Stimulated activated CD8-positive, alpha-beta memory T cell treated with anti-CD3 and anti-CD28 coated beads, Interleukin-12 subunit alpha, Interleukin-12 subunit beta, amount 100 ng/mL, for 4 hours (primary cell): ENCODE measurements at places on chromosomes 7 and 10.

DNA sequence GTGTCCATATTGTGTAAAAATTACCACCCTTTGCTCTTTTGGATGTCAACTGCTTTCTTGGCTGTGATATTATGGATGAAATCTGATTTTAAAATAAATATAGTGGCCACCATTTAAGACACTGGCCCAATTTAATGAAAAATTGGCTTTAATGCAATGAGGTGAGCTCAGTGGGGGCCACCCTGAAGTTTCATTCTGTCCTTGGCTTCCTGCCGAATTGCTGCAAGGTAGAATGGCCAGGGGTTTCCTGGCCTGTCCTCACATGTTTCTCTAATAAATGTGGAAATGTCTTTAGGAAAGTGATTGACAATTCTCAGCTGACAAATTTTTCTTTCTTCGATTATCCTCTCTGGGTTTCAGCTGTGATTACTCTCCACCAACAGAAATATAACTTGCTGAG is 36.0 kb downstream of the DYNC1I1 start:
- DNase-seq = no peak

GRCh38 chr10:66929375-66929774 is 3.5 kb downstream of the LRRTM3 start:
- no peak for DNase-seq

GRCh38 chr7:26233902-26234511 is 32.5 kb downstream of the CBX3 start:
- DNase-seq = no peak

- no peak for DNase-seq
Observed at GRCh38 chr7:82961240-82961639, 201.4 kb downstream of the PCLO start.

DNA sequence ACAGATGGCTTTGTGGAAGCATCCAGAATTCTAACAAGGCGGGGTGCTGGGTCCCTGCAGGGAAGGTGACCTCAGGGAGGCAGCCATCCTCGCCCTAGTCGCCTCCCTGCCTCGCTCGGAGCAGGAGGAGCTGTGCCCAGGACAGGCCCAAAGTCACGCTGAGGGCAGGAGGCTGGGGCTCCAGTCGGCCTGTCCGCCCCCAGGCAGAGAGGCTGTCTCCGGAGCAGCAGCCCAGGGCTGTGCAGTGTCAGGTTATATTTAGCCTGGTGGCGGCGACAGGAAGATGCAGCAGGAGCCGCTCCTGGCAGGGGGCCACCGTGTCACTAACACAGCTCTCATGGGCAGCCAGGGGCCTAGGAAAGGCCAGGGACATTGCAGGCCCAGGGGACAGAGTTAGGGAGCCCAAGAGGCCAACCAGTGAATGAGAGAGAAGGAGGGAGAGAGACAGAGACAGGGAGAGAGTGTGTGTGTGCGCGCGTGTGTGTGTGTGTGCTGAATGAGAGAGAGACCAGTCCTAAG is 13.5 kb downstream of the KCNH2 start:
- no peak for DNase-seq

GRCh38 chr10:58512491-58513187 is at the start of gene BICC1:
Gene BICC1, plus strand, starts transcription at chr10:58512872. Its CDS starts 272 bp downstream, at chr10:58513144.
- no peak for DNase-seq

GRCh38 chr7:50690541-50691011 is 92.1 kb downstream of the GRB10 start:
- no peak for DNase-seq

GRCh38 chr7:96441436-96442084 is 119.7 kb upstream of the SLC25A13 start:
- DNase-seq = no peak

DNA sequence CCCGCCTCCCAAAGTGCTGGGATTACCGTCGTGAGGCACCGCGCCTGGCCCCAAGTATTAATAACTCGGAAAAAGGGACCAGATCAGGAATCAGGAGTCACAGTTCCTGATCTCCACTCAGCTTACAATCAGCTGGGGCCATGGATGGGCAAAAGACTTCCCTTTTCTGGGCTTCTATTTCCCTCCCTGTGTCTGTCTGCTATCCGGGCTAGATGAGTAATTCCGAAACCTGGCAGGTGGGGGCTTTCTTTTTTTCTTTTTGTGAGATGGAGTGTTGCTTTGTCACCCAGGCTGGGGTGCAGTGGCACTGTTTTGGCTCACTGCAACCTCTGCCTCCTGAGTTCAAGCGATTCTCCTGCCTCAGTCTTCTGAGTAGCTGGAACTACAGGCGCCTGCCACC is 11.6 kb downstream of the RPS24 start:
- no peak for DNase-seq

DNA sequence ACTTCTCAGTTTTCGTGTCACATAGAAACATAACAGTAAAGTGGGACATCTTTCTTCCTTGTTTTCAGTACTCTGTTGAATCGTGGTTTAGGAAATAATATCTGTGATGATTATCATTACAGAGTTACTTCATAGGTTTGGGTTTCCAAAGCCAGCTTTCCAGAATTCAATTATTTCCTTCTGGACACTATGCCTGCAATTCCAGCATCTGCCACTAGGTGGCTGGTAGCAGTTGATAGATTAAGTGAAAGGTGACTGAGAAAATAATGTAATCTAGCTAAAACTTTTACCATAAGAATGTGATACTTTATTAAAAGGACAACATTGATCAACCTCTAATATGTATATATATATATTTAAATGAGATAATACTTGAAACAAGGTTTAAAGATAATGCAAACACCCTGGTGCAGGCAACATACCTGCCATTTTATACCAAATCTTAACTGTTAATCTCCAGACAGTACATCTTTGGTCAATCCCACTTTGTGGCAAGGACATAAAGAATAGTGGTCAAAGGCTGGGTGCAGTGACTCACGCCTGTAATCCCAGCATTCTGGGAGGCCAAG is 102.6 kb downstream of the SH3PXD2A start:
- no peak for DNase-seq

GRCh38 chr7:43083106-43083505 is 29.3 kb upstream of the HECW1 start:
- no peak for DNase-seq

GRCh38 chr7:131124001-131124629 is 203.6 kb upstream of the MKLN1 start:
- no peak for DNase-seq

DNA sequence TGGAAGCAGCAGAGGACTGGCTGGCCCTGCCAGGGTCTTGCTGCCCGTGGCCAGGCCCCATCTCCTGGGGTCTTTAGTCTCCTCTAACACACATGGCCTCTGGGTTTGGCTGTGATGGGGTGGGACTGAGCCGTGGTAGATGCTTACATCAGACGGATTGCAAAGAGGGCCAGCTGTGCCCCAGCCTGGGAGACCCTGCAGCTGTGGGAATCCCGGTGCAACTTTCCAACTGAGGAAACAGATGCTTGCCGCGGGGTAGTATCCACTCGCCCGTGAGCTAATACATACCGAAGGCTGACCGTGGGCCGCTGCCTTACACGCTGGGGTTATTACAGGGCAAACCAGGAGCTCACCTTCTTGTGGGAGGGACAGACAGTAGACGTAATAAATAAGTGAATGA is 24.1 kb upstream of the SH2B2 start:
- no peak for DNase-seq

- no peak for DNase-seq
Observed at GRCh38 chr7:104327534-104327933, 869 bp upstream of the LHFPL3 start.

DNA sequence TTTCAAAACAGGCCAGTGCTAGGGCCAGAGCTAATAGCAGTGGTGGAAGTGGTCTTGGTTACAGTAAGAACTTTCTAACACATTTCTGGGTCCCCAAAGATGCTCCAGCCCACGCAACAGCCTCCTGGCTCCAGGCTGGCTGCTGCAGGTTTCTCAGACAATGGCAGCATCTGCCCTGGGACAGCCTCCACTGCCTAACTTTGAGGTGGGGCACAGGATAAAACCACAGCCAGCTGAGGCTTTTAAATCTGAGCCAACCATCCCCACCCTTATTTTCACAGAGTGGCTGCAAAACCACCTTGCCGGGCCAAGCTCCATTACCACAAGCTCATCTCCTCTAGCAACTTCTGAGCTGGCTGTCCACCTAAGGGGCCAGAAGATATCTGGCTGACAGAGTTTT is 84.8 kb downstream of the FAM53B start:
- DNase-seq = no peak
